ENCODE measurements at places on chromosomes 1 and 21.
A peak's percentile ranks its signal among the peaks of the same experiment; 100 is the strongest.

DNA sequence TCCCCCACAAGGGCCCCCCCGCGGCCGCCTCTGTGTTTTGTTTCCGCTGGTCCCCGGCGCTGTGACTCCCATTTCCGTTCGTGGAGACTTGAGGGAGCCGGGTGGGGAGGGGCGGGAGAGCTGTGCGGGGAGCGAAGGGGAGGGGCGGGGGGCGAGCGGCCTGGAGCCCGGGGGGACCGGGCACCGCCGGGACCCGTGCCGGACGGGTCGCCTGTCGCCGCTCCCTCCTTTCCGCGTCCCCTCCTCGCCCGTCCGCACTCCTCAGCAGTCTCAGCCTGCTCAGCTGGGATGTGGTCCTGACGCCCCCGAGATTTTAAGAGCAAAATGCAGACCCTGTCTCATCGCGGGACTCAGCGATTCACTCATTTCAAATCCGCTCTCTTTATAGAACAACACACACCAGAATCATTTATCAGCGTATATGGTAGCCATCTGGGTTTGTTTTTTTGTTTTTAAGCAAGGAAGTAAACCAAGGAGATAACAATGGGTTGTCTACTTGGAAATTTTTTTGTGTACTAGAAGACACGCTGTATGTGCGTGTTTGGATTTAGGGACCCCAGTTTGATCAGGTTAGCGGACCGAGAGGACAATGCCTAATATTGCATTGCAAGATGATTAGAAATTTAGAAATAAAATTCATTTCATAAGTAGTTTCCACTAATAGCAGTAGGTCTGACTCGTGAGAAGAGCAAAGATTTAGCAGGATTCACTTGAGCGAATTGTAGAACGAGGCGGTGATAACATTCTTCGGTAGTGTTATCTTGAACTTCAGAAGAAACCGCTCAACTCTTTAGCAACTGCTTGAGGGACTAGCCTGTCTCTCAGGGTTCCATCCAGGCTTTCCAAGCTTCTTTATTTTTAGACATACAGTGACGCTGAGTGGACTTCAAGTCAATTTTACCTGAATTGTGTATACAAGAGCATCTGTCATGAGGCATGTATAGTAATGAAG lies 1.1 kb downstream of the GABPA start:
- peak; percentile 81 for DNase-seq

- DNase-seq: peak; percentile 63
Observed at GRCh38 chr1:234330843-234331215, 42.4 kb upstream of the COA6 start.

DNA sequence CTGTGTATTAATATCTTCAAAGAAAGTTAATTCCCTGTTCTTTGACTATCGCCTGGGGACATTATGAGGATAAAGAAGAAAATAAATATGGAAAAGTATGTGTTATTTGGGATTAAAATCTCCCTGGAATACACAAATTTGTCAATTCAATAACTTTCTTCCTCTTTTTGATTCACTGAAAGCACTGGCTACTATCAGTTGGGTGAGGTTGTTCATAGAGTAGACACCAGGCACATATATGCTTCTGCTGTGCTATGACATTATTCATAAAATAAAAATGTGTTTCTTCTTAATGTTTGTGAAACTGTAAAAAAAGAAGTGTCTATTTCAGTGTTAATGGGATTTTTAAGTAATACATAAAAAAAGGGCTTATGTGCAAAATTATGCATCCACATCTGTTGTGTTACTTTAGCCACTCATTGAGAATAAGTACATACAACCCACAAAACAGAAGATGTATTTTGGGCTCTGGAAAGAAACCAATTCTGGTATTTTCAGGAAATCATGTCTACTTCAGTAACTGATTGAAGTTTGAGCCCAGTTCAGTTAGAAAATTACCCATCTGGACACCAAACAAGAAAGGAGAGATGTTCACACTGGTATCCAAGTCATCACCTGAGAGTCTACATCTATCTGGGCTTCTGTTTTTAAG lies 169.4 kb downstream of the GABPA start:
- DNase-seq: no peak

GRCh38 chr1:119715542-119715941 lies 3.8 kb downstream of the PHGDH start:
- no peak for DNase-seq

GRCh38 chr21:42102526-42102925 lies 31.4 kb downstream of the UMODL1 start:
- DNase-seq: no peak

- peak; percentile 48 for DNase-seq
Observed at GRCh38 chr1:18948048-18948912, 8.2 kb downstream of the IFFO2 start.

- DNase-seq: no peak
Observed at GRCh38 chr1:236468625-236469024, 55.2 kb upstream of the LGALS8 start.

GRCh38 chr1:199064971-199065370 lies 426.1 kb downstream of the PTPRC start:
- DNase-seq: no peak

DNA sequence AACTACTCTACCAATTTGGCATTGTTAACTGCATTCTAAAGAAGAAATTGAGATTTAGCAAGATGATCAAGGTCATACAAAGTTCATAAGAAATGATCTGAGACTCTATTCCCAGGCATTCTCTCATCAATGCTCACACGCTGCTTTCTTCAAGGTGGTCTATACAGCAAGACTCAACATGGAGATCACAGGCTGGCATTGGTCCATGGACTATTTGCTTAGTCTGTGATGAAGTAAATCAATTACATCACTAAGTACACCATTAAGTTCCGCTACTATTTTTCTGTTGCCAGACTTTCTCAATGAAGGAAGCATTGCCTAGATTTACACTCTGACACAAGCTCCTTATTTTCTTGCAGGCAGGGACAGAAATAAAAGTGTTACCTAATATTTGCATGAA lies 51.9 kb upstream of the CYP2J2 start:
- DNase-seq: no peak

DNA sequence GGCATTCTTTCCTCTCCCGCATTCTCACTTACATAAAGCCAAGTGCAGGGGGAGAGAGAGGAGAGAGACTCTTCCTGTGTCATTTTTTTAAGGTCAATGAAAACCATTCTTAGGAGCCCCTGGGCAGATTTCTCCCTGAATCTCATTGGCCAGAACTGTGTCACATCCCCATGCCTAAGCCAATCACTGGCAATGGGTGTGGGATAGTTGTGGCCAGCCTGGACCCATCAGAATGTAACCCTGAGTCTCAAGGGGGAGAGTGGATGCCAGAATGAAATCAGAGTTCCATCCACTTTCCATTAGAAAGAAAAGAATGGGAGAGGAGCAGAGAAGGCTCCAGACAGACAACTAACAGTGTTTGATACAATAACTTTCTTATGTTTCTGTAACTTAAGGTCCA lies 31.2 kb upstream of the COQ8A start:
- DNase-seq: no peak

GRCh38 chr1:7070389-7071029 lies 285.3 kb downstream of the CAMTA1 start:
- peak; percentile 70 for DNase-seq

DNA sequence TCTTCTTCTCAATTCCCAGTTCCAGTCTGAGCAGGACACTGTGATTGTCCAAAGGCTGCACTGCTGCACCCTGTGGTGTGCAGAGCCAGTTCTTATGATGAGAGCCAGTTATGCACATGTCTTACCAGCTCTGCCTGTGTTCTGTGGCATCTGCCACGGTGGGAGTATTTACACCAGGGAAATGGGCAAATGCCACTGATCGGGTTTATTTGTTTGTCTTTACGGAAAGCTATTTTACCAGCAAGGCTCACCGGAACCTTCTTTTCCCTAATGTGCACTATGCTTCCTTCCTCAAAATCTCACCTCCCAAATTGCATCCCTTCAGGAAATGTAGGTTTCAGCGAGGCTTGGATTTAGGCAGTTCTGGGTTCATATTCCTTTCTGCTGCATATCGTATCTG lies 49.0 kb downstream of the EVA1C start:
- DNase-seq: no peak

DNA sequence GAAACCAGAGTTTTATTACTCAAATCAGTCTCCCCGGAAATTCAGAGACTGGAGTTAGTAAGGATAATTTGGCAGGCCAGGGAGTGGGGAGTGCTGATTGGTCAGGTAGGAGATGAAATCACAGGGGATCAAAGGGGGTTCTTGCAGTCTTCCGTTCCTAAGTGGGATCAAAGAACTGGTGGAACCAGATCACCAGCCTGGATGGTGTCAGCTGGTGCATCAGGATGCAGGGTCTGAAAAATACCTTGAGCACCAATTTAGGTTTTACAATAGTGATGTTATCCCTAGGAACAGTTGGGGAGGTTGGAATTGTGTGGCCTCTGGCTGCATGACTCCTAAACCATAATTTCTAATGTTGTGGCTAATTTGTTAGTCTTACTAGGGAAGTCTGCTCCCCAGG lies 1.4 kb upstream of the CD101 start:
- DNase-seq: no peak

DNA sequence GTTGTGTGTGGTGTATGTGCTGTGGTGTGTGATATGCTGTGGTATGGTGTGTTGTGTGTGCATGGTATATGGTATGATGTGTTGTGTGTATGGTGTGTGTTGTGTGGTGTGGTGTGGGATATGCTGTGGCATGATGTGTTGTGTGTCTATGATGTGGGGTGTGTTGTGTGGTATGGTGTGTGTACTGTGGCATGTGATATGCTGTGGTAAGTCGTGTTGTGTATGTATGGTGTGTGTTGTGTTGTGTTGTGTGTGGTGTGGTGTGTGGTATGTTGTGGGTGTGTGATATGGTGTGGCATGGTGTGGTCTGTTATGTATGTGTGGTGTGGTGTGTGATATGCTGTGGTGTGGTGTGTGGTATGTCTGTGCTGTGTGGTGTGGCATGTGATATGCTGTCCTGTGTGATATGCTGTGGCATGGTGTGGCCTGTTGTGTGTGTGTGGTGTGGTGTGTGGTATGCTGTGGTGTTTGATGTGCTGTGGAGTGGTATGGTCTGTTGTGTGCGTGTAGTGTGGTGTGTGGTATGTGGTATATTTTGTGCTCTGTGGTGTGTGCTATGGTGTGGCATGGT lies 318.0 kb downstream of the PTPRU start:
- no peak for DNase-seq

DNA sequence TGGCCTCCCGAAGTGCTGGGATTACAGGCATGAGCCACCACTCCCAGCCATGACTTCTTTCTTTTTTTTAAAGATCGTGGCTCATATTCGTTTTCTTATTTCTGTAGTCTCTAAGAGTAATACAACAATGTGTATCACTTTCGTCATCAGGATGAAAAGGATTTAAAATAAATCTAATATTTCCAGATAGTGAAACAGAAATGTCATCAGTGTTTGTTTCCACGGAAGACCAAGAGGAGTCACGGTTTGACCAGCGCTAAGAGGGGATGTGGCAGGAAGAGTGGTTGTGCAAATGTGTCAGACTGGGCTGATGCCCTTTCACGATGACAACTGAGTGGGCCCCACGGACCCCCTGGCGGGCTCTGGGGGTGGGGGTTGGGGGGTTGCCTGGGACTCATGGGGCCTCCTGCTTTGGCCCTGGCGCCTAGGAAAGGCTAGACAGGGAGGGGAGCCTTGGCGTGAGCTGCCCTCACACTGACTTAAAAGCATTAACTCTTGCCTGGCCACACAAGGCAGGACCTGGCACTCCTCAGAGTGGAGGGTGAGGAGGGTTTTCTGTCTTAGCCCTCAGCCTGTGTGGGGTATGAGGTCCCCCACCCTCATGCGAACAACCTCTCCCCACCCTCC lies 8.4 kb downstream of the SOX13 start:
- DNase-seq: no peak

GRCh38 chr1:15950763-15951295 lies 25.1 kb downstream of the ZBTB17 start:
- DNase-seq: no peak

DNA sequence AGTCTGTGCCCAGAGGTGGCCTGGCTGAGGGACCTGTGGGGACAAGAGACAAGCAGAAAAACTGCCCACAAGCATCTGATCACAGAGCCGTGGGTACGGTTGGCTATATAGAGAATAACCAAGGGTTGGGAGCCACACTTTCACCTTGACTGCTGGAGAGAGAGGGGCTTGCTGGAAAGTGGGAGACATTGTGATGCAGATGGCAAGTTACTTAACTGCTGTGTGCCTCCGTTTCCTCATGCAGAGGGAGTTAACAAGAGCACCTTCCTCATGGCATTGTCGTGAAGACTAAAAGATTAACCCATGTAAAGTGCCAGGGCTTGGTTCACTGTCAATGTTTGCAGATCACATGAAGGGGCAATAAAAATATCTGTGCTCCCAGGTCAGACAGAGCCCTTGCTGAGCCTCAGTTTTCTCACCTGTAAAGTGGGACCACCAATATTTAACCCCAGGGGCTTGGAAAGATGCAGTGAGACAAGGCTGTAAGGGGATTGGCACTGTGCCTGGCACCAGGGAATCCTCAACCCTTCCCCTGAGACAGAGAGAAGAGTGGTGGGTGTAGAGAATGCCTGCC lies 52.8 kb downstream of the SDC3 start:
- no peak for DNase-seq

DNA sequence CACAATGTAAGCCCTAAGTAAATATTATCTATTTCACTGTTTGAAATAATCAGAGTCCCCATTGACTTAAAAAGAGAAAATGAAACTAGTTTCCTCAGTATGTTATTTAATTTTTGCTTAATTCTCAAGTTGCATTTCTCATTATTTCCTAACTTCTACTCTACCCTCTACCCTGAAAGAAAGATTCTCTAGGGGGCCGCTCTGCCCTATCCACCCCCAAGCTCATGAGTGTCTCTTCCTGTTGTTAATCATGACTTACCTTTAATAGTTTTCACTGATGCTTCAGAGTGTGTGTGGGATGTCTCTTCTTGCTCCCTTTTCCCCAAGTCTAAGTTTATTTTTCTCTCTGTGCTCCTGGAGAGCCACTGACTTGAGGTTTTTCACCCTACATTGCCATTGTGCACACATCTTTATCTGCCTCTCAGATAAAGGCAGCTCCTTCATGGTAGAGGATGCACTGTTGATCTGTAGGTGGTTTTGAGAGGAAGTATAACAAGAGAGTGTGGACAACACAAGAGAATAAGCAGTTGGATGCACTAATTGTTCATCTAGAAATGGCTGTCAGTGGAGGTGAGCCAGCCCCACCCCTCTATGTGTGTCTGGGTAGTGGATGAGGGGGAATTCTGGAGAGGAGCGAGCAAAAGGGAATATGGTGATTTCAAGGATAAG lies 261.7 kb downstream of the CHRM3 start:
- DNase-seq: no peak

GRCh38 chr21:43716376-43717165 lies 2.4 kb upstream of the PDXK start:
- DNase-seq: no peak

GRCh38 chr1:53590531-53591515 lies 131.6 kb downstream of the DMRTB1 start:
- no peak for DNase-seq

DNA sequence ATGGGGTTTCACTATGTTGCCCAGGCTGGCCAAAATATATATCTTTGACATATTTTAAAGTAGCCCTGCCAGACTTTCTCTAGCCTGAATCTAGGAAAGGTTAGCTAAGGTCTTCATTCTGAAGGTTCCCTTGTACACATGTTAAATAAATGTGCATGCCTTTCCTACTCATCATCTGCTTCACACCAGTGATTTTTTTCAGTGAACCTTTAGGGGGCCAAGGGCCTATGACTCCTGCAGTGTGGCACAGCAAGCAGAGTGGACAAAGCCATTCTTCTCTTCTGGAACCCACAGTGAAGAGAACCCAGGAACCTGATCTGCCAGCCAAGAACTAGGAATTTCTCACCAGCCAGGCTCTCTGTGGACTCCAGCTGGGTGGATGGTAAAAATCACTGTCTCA lies 22.9 kb downstream of the CBR1 start:
- no peak for DNase-seq

GRCh38 chr1:92679980-92680379 lies 104.9 kb downstream of the EVI5 start:
- no peak for DNase-seq

Measured in MCF 10A (cell line).